HS-27A (cell line): ENCODE measurements at places on chromosomes 3 and 15.
A peak's percentile ranks its signal among the peaks of the same experiment; 100 is the strongest.

DNA sequence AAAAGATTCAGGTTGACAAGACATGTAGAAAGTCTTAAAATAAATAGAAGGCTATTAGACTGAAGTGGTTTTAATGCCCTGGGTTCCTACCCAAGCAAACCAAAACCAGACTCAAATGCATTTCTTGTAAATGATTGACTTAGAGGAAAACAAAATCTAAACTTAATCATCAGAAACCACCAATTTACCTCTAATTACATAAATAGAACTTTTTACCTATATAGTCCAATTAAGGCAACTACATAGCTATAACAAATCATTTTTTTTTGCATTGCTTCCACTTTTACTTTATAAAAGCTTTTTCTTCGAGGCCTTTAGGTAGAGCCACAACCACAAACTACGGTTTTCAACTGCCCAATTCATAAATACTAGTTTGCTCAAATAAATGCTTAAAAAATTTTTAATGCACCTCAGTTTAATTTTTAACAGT lies 231.3 kb upstream of the ARHGEF26 start:
- no peak for DNase-seq

GRCh38 chr15:74839526-74840395 lies 3.2 kb downstream of the ULK3 start:
- DNase-seq: no peak

DNA sequence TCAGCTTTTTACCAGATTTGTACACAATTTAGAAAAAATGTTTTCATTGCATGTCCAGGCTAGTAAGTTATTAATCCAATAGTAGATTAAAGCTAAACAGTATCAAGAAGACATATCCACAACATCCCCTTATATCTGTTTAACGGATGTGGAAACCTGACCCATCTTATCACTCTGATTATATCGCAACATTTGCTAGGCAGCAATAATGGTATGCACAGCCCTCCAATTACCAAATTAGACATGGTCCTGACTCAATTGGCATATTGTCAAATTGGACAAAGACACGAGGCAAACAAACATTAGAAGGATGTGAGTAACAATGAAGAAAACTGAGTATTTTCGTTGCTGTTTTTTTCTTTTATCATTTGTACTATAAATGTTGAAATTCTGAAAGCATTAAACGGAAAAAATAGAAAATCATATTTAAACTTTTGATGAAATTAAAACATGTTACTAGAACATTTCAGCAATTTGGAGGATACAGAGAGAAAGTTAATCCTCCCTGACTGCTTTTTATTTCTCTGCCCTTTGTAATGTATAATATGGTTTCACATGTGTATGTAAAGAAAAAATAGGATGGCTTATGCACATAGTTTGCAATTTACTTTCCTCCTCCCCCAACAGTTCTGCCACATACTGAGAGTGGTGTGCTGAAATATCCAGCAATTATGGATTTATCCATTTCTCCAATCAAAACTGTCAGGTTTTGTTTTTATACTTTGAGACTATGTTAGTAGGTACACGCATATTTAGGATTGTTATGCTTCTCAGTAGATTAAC lies 633.7 kb downstream of the ZIC1 start:
- DNase-seq: no peak

DNA sequence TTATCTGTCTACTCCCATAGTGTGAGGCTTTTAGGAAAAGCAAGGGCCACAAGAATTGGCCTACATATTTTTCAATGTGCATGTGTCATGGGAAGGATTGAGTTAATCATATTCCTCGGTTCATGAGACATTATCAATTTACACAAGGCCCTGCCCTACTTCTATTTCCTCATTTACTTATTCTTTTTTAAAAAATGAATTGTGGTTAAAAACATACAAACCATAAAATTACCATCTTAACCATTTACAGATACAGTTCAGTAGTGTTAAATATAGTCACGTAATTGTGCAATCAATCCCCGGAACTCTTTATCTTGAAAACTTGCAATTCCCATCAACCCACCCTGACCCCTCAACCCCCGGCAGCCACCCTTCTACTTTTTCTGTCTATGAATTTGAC lies 284.0 kb upstream of the GADL1 start:
- no peak for DNase-seq

GRCh38 chr3:190097617-190098016 lies 23.1 kb downstream of the P3H2 start:
- DNase-seq: no peak

GRCh38 chr3:79767194-79767904 lies 449 bp downstream of the ROBO1 start:
- peak; percentile 12 for DNase-seq

GRCh38 chr3:9762871-9763270 lies 6.9 kb downstream of the CAMK1 start:
- DNase-seq: no peak

GRCh38 chr15:80742081-80742480 lies 37.1 kb upstream of the CEMIP start:
- DNase-seq: no peak

- DNase-seq: no peak
Observed at GRCh38 chr15:101461097-101461496, 28.4 kb downstream of the PCSK6 start.

- DNase-seq: no peak
Observed at GRCh38 chr15:23857028-23857641, 170.0 kb upstream of the NDN start.

- DNase-seq: peak; percentile 96
Observed at GRCh38 chr3:11600501-11601282, 43.0 kb downstream of the VGLL4 start.

DNA sequence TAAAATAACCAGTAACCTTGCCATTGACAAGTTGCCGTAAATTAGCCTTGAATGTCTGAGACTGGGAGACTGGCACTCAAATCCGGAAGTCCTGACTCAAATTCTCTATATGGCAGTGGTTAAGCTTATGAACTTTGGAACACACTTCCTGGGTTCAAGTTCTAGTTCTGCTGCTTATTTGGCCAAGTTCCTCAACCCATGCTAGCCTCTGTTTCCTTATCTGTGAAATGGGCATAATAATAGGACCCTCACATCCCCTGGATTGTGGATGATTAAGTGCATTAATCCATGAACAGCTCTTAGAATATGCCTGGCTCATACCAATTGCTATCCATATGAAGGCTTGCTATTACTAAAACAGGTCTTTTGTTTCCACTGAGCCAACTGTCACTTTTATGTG lies 311.5 kb downstream of the EDEM1 start:
- DNase-seq: no peak

DNA sequence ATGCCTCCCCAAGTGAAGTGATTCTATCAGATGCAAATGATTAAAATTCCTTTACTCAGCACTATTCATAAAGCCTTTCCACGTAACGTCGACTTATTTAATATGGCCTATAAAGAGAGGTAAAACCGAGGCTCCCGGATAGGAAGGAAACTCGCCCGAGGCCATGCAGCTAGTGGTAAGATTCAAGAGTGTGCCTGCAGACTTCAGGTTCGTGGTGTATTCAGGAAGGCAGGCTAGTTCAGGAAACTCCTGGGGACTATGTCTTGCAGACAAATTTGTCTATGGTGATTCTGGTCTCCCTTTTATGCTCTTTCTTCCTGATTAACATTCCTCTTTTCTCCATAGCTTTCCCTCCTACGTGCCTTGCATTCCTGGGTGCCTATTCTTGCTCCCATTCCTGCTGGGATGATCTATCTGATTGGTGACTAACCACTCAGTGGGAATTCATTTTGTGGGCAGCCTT lies 150.7 kb downstream of the SST start:
- DNase-seq: peak; percentile 51

DNA sequence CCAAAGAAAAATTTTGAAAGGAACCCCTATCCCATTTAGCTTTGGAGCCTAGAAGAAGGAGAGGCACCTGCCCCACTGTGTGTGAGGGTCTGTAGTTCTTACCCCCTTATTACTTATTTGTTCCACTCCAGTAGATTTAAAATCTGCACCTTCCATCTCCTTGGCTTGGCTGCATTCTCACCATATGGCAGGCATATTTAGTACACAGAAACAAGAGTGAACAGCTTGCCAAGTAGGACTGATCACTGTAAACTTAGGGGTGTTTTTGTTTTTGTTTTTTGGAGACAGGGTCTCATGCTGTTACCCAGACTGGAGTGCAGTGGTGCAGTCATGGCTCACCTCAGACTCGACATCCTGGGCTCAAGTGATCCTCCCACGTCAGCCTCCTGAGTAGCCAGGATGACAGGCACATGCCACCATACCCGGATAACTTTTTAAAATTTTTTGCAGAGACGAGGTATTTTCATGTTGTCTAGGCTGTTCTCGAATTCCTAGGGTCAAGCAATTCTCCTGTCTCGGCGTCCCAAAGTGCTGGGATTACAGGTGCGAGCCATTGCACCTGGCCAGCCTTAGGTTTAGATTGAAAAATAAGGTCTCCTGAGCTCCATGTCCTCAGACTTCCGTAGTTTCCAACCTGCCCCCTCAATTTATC lies 14.1 kb upstream of the ANXA2 start:
- DNase-seq: no peak

- DNase-seq: no peak
Observed at GRCh38 chr3:11476735-11477144, 167.0 kb downstream of the VGLL4 start.

DNA sequence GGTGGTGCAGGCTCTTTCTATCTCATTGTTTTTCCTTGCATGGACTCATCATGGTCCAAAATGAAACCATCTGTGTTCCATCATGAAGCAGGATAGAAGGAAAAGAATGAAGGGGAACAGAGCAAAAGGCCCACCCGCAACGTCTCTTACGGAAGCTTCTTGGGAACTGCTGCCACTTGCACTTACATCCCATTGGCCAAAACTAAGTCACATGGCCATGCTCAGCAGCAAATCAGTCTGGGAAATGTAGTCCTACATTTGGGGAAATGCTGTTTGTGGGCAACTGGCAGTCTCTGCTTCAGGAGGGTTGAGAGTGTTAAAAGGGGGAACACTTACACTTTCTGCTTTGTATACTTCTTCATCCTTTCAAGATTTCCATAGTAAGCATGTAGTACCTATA lies 191.6 kb downstream of the SV2B start:
- DNase-seq: no peak

DNA sequence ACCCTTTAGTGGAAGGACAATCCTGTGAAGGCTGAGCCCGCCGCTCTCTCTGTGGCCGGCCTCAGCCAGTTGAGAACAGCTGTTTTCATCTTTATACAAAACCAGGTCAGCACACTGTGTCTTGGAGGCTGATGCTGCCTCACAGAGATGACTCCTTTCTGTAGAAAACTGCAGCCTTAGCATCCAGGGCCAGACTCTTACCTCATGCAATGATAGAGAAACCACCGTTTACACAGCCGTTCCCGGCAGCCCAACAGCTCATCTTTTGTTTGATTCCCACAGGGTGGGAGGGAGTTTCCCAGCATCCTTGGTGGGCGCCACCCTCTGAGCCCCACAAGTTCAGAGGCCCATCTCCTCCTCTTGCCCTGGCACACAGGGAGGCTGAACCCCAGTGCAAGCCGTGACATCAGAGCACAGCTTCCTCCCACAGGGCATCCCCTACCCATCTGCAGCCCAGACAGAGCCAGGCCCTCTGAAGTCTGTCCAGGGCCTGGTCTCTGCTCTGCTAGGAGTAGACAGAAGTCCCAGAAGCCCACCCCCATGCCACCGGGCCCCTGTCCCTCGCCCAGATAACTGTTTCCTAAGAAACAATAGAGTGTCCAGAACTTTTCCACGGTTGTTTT lies 105.0 kb downstream of the LRRK1 start:
- no peak for DNase-seq

DNA sequence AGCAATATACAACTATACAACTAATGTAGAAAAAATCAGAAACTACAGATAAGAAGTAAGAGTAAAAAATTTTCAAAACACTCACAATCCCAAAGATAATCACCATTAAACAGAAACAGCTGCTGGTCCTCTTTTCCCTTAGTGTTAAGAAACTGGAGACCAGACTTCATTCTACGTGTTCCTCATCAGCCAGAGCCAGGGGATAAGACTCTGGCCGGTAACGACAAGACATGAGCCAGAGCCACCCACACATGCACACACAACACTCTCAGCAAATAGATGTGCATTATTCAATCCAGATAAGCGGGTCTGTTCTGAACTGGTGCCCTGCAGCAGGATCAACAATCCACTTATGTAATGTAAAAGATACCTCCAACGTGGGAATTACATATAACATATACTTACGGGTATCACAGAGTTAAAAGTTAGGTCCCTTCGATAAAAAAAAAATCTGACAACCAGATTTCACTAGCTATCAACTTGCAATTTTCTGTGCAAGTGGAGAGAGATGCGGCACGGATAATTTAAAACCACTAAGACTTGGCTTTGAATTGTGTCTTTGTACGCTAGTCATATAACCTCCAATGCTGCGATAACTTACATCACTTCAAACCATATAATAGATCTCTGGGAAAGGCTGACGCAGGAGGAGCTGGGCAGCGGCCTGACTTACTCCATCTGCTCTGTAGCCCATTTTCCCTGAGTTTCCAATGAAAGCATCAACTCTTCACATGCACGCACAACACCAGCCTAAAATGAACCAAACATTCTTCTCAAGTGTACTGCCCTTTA lies 17.8 kb downstream of the PRICKLE2 start:
- no peak for DNase-seq

DNA sequence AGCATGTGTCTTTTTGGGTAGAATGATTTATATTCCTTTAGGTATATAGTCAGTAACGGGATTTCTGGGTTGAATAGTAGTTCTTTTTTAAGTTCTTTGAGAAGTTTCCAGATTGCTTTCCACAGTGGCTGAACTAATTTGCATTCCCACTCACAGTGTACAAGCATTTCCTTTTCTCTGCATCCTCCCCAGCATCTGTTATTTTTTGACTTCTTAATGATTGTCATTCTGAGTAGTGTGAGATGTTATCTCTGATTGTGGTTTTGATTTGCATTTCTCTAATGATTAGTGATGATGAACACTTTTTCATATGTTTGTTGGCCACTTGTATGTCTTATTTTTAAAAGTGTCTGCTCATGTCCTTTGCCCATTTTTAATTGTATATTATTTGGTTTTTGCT lies 337.6 kb downstream of the EFHB start:
- DNase-seq: no peak

DNA sequence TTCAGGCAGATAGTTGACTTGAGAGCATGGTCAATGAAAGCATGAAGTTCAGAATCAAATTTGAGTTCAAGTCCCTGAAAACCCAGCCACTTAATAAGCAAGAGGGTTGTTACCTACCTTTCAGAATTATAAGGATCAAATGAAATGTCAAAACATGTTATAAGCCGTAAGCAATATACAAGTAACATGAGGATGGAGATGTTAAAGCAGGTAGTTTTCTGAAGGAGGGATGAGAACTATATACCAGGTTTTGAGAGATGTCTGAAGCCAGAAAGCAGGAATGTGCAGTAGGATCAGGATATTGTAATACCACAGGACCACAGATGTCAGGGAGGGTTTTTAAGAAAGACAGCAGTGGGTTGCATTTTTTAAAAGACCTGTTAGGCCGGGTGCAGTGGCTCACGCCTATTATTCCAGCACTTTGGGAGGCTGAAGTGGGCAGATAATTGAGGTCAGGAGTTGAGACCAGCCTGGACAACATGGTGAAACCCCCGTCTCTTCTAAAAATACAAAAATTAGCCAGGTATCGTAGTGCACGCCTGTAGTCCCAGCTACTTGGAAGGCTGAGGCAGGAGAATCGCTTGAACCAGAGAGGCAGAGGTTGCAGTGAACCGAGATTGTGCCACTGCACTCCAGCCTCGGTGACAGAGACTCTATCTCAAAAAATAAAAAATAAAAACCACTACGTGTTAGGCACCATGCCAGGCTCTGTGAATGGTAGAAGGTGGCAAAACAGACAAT lies 6.9 kb upstream of the EIF3J start:
- no peak for DNase-seq

GRCh38 chr3:51386159-51386851 lies 1.2 kb downstream of the MANF start:
- DNase-seq: no peak

- DNase-seq: peak; percentile 26
Observed at GRCh38 chr15:70375006-70375431, 277.3 kb upstream of the TLE3 start.

GRCh38 chr3:52248165-52248541 lies 2.6 kb downstream of the PPM1M start:
- DNase-seq: no peak
